Effector memory CD4-positive, alpha-beta T cell (primary cell): ENCODE measurements at places on chromosomes 1 and 21.

DNA sequence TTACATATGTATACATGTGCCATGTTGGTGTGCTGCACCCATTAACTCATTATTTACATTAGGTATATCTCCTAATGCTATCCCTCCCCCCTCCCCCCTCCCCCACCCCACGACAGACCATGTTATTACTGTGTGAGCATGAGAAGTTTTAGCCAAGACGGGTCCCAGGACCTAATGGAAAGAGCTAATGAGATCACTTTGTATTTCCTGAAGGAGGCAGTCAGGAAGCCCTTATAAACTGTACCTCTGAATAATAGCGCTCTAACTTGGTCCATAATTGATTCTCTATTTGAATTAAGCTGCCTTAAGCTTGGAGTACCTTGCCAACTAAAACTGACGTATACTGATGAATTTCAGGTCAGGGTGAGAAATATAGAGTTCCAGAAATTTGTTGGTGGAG is 4.1 kb upstream of the NEGR1 start:
- H3K27me3 ChIP-seq = no peaks in the 10 kb centered on the region
- H3K4me1 ChIP-seq = no peaks in the 10 kb centered on the region
- no peak for DNase-seq

DNA sequence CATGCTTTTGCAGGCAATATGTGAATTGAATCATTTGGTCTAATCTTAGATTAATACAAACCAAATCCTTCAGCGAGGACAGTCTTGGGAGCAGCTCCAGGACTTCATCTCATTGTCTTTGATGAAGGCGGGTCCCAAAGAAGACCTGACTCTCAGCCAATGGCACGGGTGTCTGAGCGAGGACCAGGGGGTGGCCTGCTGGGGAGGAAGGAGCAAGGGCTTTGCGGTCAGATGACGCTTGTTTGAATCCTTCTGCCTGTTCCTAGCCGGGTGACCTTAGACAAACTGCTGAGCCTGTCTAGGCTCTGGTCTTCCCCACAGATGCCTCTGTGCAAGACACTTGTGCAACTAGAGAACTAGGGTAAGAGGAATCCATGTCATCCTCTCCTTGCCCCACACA is 312.1 kb upstream of the VAMP3 start:
- no peak overlapping the region for H3K27ac ChIP-seq
- H3K4me3 ChIP-seq = no peak overlapping the region
- no peak for DNase-seq
- no peaks in the 10 kb centered on the region for H3K4me1 ChIP-seq
- no peaks in the 10 kb centered on the region for H3K27me3 ChIP-seq

- peaks cover 3% of the 10 kb centered on the region for H3K27me3 ChIP-seq
- H3K4me3 ChIP-seq = no peak overlapping the region
- DNase-seq = no peak
Measured at GRCh38 chr1:16978567-16979474, 1.6 kb downstream of the MFAP2 start.

DNA sequence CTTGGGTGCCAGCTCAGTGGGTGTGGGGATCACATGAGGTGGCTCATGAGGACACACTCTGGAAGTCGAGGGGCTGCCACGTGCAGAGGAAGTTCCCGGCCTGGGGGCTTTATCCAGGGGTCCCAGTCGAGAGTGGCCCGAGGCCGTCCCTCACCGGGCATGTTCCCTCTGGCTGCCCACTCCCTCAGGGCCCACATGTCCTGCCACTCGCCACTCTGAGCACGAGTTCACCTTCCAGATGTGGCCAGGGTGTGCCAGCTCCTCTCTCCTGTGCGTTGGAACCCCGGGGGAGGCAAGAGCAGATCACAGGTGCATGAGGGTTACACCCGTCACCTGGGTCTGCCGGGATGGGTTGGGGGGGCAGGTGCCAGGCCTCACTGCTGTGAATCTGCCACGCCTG is 14.6 kb downstream of the TMEM201 start:
- H3K27me3 ChIP-seq = no peaks in the 10 kb centered on the region
- H3K4me3 ChIP-seq = no peak overlapping the region
- peaks cover 12% of the 10 kb centered on the region for H3K36me3 ChIP-seq
